ENCODE measurements at places on chromosomes 1 and 21.

DNA sequence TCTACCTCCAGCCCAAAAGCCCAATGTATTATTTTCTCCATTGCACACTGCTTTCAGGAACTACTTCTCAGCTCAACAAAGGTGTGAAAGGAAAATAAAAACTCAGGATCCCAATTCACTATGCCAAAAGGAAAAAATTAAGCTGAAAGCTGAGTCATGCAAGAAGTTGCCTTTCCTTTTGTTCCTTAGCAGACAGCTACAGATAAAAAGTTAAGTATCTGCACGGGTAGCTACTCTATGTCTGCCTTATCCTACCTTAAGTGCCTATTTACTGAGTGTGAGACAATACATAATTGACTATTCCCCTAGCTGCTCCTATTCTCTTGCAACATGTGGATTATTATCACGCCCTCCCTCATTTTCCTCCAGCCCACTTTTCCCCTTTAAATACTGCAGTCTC is 84.1 kb downstream of the ADCY10 start:
- no peak for DNase-seq

DNA sequence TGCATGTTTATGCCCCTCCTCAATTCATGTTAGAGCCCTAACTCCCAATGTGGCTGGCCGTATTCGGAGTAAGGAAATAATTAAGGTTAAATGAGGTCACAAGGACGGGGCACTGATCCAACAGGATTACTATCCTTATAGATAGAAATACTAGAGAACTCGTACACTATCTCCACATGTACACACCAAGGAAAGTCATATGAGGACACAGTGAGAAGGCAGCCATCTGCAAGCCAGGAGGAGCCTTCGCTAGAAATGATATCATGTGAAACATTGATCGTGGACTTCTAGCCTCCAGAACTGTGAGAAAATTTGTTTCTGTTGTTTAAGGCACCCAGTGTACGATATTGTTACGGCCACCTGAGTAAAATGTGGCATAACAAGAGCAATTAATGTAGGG is 79.7 kb downstream of the FAF1 start:
- DNase-seq: no peak

DNA sequence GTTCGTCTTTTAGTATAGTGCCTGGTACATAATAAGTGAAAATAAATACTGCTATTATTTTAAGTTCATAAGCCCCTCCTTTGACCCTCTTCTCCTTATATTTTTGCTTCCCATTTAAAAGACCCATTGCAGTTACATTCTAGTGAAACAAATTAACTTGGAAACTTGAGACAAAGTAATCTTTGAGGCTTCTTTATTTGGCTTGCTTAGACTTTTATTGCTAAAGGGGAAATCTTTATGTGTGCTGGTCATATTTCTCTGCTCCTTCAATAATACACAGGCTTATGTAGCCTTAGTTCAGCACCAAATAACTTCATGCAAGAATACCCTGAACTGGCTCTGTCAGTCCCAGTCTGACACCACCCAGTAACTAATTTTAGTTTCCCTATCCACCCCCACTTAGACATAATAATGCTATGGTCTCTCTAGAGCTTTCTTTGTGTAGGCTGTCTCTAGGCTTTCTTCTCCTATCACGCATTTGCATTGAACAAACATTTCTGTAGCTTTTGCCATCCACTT is 257.8 kb downstream of the OMA1 start:
- DNase-seq: no peak

- no peak for DNase-seq
Observed at GRCh38 chr1:234839663-234840062, 229.7 kb upstream of the IRF2BP2 start.

DNA sequence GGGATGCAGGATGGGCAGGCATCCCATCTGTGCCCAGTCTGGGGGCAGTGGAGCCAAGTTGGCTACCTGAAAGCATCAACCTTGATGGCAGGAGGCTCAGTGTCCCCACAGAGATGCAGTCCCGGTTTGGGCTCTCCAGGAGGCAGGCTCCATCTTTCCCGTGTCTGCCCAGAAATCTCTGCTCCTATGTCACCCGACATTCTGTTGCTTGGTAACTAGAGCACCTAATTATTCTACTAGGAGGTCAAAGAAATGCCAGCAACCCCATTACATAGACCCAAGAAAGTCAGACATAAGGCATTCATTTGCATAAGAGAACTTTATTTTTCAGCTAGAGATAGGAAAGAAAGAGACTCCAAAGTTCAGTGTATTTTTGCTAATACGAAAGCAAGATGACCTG is 100.3 kb upstream of the BACE2 start:
- no peak for DNase-seq

All from HL-60 (cell line).